ENCODE measurements at places on chromosomes 7 and 10.
A peak's percentile ranks its signal among the peaks of the same experiment; 100 is the strongest.

GRCh38 chr7:122136639-122137245 lies 7.3 kb downstream of the AASS start:
- peak; percentile 7 for DNase-seq

DNA sequence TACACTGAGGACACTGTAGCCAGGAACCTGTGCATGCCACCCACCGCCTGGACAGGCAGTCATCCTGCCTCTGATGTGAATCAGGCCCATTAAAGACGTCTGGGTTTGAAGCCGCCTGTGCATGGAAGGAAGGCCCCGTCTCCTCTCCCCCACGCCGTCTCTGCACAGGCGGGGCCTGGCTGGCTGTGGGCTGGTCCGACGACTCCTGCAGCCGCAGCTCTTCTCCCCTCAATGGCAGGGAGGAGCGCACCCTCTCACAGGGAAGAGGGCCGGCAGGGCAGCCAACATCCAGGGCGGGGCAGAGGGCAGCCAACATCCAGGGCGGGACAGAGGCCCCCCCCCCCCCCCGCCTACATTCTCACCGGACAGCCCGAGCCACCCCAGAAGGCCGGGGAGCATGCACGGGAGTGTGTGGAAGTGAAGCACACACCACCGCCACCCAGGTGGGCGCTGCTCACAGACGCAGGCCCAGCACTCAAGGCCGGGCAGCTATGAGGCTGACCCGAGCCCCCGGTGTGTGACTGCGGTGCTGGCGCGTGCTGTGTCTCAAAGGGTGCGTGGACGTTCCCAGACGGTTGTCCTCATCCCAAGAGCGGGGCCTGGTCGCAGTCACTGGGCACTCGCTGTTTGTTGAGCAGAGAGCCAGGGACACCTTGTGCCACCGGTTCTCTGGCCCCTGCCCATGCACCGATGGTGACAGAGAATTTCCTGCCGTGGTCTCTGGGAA lies 19.1 kb downstream of the DPYSL4 start:
- no peak for DNase-seq

GRCh38 chr10:18157881-18158280 lies 17.7 kb downstream of the CACNB2 start:
- peak; percentile 83 for DNase-seq

GRCh38 chr10:113129117-113129516 lies 179.1 kb downstream of the TCF7L2 start:
- DNase-seq: no peak

GRCh38 chr7:27697861-27698430 lies 35.3 kb upstream of the HIBADH start:
- DNase-seq: no peak

DNA sequence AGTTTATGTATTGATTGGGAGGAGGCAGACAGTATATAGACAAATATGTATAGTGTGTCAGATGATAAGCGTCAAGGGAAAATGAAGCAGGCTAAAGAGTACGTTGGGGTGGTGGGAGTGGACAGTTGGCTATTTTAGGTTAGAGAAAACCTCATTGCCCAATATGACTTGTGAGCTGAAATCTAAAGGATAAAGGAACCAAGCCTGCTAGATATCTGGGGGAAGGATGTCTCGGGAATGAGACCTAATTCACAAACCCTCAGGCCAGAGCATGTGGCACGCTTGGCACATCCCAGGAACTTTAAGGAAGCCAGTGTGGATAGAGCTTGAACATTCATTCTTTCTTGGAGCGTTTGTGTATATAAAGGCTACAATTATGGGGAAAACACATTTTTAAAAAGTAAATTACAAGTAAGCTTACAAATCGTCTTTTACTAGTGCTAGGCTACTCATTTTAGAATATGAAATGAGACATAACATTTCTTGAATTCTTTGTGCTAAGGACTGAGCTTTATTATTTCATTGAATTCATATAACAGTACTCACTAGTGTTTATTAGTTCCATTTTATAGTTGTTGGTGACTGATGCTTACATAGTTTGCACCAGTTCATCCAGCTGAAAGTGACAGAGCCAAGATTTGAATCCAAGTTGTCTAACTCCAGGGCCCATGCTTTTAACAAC lies 9.7 kb downstream of the FHIP2A start:
- DNase-seq: no peak

- DNase-seq: no peak
Measured at GRCh38 chr7:2497065-2497464, 20.9 kb upstream of the GRIFIN start.

DNA sequence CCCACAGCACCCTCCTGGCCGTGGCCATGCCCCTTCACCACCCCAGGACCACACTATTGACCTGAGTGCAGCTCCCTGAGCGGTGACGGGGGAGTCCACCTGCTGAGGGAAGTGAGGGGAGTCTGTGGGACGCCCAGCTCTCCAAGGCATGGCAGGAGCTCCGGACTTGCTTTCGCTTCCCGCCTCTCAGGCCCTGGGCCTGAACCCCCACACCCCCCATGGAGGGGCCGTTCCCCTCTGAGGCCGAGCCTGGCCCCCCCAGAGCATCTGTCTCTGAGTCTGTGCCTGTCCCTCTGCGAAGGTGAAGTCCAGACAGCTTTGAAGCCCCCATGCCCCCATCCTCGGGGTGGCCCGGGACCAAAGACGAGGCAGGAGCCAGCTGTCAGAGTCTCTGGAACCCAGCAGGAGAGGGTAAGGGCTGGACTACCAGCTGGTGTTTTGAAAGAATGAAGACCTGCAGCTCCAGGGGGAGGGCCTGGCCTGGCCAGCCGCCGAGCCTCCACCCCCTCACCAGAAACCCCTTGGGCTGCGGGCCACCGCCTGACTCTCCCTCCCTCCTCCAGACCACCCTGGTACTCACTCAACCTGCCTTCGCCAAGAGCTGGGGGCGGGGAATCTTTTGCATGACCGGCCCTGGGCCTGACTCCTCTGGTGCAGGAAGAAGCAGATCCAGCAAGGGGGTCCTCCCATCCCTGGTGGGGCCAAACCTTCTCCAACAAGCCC lies 114.0 kb downstream of the PDGFA start:
- no peak for DNase-seq

- no peak for DNase-seq
Measured at GRCh38 chr7:142657376-142657775, 91.9 kb upstream of the PRSS1 start.

DNA sequence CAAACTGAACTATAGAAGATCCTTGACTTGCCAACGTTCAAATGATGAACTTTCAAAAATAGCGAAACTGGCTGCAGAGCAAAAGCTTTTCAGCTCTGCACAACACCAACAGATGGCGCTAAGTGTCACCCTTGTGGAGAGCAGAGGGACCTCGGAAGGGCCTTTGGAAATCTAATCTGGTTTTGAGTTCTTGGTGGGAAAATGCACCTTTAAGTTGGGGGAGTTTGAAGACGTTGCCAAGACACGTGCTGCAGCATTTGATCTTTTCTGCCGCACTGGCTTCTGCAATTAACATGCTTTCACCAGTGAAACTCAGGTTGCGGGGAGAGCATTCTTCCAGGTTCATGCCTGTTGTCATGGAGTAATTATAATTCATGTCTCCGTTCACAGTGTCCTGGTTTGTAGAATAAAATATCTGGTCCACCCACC lies 26.3 kb upstream of the WDR11 start:
- peak; percentile 4 for DNase-seq

DNA sequence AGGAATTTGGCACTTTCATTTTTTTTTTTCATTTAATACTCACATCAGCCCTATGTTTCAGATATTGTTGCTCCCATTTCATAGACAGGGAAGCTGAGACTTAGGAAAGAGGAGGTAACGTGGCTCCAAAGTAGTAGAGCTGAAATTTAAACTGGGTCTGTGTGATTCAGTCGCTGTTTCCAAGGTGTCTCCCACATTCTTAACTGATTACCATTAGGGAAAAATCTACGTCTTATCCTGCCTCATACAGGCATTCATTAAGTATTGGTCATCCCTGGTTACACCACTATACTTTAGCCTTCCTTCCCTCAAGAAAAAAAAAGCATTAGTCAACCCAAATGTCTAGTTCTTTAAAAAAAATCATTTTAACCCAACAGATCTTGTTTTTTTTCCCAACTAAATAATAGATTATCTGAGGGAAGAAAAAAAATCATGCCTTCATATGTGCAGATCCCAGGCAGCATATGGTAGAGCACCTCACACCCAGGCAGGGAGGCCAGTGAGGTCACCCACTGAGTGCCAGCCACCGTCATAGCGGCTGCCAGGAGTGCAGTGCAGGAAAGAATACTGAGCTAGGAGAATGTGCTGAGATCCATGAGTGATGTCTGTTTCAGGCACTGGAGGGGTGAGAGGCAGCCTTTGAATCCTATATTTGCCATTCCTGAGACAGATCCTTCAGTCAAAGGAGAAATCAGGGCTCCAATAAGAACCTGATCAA lies 59.0 kb upstream of the SORCS3 start:
- peak; percentile 82 for DNase-seq

DNA sequence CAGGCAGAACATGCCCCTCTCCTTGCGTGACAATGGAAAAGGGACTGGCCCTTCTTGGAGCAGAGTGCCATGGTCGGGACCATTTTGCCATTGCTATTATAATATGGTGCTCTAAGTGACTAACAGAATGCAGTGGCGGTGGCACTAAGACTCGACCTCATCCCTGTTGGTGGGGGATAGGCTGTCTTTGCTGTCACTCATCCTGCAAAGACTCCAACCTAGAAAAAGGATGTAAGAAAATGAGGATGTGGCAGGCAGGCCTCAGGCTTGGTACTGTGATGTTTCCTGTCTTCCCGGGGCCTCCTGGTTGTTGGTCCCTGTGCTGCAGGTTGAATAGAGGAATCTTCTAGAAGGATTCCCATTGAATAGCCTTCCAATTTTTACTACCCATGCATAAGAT lies 18.6 kb downstream of the BLNK start:
- DNase-seq: no peak

- no peak for DNase-seq
Measured at GRCh38 chr7:34217972-34218371, 312.6 kb downstream of the BMPER start.

GRCh38 chr7:128859232-128860157 lies 3.2 kb upstream of the ATP6V1F start:
- no peak for DNase-seq

DNA sequence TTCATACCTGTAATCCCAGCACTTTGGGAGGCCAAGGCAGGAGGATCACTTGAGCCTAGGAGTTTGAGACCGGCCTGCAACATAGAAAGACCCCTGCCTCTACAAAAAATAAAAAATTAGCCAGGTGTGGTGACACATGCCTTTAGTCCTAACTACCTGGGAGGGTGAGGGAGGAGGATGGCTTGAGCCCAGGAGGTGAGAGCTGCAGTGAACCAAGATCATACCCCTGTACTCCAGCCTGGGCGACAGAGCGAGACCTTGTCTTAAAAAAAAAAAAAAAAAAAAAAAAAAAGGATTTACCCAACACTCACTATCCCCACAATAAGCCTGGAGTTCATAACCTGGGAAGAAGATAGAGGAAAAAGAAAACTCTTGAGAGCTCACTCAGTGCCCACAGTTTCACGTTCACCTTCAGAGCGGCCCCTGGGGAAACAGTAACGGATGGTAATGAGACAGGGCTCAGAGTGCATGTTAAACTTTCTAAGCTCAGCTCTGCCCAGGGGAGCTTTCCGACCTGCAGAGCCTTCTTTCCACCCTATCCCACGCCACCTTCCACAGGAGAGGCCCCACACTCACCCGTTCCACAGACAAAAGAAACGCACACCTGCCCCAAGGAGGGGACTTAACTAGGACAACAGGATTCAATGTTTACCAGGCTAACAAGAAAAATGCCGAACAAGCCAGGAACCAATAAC lies 259.8 kb upstream of the KLF14 start:
- DNase-seq: no peak

GRCh38 chr10:122461367-122461728 lies at the start of gene HTRA1:
Gene HTRA1, plus strand, starts transcription at chr10:122461553. Its CDS starts 100 bp downstream, at chr10:122461653.
- peak; percentile 73 for DNase-seq

GRCh38 chr10:96025566-96025965 lies 17.8 kb upstream of the CCNJ start:
- peak; percentile 2 for DNase-seq

DNA sequence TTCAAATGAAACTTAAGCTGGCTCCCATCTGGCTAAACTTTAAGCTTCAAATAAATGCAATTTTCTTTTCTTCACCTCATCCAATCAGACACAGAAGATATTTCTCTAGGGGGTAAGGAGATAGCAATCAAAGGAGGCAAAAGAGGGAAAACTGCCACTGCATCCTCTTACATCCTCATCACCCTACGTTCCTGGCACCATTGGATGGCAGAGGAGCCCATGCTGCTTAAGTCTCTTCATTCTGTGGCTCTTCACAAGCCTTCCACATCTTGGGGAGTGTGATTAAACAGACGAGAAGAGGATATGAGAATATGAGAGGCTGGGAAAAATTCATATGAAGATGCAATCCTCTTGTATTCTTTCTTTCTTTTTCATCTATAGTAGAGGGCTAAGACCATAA lies 345.7 kb upstream of the AOAH start:
- no peak for DNase-seq

- DNase-seq: no peak
Measured at GRCh38 chr7:130131964-130132875, 61.9 kb downstream of the KLHDC10 start.

Data from fibroblast of upper back skin (primary cell).